ENCODE measurements at places on chromosomes 13 and 19.

DNA sequence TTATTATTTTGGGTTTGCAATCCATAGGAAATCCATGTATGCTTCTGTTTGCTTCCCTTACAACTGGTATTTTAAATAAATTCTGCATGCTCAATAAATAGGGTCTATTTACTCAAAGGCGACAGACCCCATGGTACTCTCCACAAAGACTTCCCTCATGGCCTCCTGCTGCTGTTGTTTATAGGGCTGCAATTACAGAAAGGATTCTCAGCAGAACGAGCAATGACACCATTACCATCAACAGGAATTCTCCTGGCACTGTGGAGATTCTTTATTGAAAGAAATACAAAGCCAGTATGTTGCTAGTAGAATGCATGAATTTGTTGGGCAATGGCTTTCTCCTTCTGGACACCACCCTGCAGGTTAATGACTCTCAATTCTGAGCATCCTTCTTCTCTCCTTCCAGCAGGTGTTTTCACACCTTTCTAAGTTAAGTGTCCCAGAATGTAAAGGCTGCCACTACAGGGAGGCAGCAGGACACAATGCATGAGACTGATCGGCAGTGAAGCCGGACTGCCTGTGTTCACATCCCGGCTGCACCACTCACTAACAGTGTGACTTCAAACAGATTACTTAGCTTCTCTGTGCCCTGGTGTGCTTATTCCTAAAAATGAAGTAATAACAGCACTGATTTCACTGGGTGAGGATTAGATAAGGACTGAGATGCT is 360.2 kb downstream of the DNAJC15 start:
- H3K27me3 ChIP-seq = no peaks in the 10 kb centered on the region
- H3K4me1 ChIP-seq = no peaks in the 10 kb centered on the region
- DNase-seq = no peak
- H3K4me3 ChIP-seq = no peak overlapping the region
- H3K36me3 ChIP-seq = no peaks in the 10 kb centered on the region

GRCh38 chr19:31402529-31403316 is 53.5 kb upstream of the TSHZ3 start:
- H3K4me3 ChIP-seq = no peak overlapping the region
- H3K4me1 ChIP-seq = no peaks in the 10 kb centered on the region
- DNase-seq = no peak
- H3K36me3 ChIP-seq = no peaks in the 10 kb centered on the region

DNA sequence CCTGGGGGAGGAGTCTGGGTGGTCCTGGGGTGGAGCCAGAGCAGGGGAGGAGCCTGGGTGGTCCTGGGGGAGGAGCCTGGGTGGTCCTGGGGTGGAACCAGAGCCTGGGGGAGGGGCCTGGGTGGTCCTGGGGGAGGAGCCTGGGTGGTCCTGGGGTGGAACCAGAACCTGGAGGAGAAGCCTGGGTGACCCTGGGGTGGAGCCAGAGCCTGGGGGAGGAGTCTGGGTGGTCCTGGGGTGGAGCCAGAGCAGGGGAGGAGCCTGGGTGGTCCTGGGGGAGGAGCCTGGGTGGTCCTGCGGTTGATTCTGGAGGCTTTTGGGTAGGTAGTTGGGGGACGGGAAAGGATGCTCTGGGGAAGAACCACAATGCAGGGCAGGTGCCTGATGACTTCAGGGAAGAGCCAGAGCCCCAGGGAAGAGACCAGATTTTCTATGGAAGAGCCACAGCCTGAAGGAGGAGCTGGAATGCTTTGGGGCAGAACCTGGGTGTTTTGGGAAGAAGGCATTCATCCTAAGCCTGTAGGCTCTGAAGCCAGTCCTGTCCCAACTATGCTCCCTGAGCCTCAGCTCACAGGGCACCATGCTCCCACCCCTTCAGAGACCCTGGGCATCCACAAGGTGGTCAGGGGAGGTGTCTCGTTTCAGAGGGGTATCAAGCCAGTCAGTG is 15.0 kb downstream of the MRPS12 start:
- no peaks in the 10 kb centered on the region for H3K4me1 ChIP-seq
- no peak for DNase-seq
- no peaks in the 10 kb centered on the region for H3K27me3 ChIP-seq
- no peak overlapping the region for H3K4me3 ChIP-seq
- no peaks in the 10 kb centered on the region for H3K36me3 ChIP-seq
- H3K27ac ChIP-seq = no peak overlapping the region

DNA sequence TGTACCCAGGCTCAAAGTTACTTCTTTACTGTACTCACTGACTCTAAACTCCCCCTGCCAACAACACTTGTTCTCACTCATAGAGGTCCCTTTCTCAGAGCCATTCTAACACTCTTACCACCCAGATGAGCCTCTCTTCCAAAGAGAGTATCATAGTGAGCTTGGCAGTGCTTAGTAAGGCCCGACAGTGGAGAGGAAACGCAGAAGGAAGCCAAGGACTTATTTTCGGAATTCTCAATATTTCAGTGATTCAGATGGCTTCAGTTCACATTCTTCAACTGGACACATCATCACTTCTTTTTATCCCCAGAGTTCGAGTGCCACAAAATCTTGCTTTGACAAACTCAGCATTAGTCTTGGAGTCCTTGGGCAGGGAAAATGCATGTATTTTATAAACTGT is 285.9 kb downstream of the DNAJC15 start:
- H3K27ac ChIP-seq = no peak overlapping the region
- DNase-seq = no peak
- H3K4me1 ChIP-seq = no peaks in the 10 kb centered on the region
- no peak overlapping the region for H3K4me3 ChIP-seq

- DNase-seq = no peak
- H3K4me3 ChIP-seq = no peak overlapping the region
- no peaks in the 10 kb centered on the region for H3K27me3 ChIP-seq
- H3K4me1 ChIP-seq = no peaks in the 10 kb centered on the region
- no peaks in the 10 kb centered on the region for H3K36me3 ChIP-seq
Measured at GRCh38 chr13:22055259-22055658, 384.4 kb downstream of the FGF9 start.

GRCh38 chr13:27171244-27171826 is at the start of gene USP12:
USP12 (minus strand) TSS chr13:27171811; CDS start chr13:27171639, 172 bp downstream.
- no peaks in the 10 kb centered on the region for H3K27me3 ChIP-seq
- no peaks in the 10 kb centered on the region for H3K36me3 ChIP-seq
- H3K4me1 ChIP-seq = no peaks in the 10 kb centered on the region
- peak within 1 kb of the TSS; percentile 91 for H3K27ac ChIP-seq
- peak within 1 kb of the TSS; percentile 73 for H3K4me3 ChIP-seq
- DNase-seq = no peak

Data from tibial nerve (tissue), 4 donors.